Right ventricle myocardium superior (tissue), 1 donor: ENCODE measurements at places on chromosomes 2 and 18.

- DNase-seq, result no peak
Measured at GRCh38 chr2:75571730-75572430, 11.1 kb upstream of the EVA1A start.

DNA sequence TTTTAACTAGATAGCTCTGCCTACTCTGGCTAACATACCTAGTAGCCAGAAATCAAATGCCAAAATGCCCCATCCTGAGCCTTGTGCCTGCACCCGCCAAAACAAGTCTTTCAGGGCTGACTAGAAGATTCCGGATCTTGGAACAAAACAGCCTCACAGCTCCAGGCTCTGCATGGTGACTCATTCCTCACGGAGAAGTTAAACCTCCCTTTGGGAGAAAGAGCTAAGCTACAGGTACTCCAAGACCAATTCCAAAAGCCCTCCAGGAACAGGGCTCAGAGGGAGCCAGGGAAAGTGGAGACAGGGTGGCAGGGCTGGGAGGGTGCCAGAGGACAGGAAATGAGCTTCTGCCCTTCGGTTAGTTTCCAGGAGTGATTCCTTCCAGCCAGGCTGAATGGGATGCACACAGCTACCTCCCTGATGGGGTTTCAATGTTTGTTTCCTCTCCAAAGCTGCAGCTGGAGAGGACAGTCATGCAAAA is 295.6 kb downstream of the TNS1 start:
- no peak for DNase-seq

- no peak for DNase-seq
Measured at GRCh38 chr2:75100011-75100800, 99.1 kb downstream of the TACR1 start.

GRCh38 chr18:3283908-3284307 is 22.0 kb downstream of the MYL12B start:
- DNase-seq, result no peak

- DNase-seq, result peak; percentile 44
Measured at GRCh38 chr2:154425994-154426393, 272.5 kb upstream of the KCNJ3 start.

DNA sequence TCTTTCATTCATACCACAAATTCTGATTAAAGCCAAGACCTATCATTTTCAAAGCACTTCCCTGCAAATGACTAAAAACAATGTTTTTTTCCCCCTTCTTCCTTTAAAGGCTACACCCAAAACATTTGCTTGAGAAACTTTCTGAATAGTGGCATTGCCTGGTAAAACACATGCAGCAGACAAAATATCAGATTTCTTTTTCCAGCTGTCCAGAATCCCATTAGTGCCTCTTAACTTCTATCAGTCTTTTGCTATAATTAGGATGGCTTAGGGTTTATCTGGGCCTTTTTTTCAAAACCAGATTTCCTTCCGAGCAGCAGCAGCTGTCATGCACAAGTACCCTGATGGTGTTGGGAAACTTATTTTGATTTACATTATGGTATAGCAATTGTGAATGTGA is 50.6 kb downstream of the ALPK2 start:
- no peak for DNase-seq

DNA sequence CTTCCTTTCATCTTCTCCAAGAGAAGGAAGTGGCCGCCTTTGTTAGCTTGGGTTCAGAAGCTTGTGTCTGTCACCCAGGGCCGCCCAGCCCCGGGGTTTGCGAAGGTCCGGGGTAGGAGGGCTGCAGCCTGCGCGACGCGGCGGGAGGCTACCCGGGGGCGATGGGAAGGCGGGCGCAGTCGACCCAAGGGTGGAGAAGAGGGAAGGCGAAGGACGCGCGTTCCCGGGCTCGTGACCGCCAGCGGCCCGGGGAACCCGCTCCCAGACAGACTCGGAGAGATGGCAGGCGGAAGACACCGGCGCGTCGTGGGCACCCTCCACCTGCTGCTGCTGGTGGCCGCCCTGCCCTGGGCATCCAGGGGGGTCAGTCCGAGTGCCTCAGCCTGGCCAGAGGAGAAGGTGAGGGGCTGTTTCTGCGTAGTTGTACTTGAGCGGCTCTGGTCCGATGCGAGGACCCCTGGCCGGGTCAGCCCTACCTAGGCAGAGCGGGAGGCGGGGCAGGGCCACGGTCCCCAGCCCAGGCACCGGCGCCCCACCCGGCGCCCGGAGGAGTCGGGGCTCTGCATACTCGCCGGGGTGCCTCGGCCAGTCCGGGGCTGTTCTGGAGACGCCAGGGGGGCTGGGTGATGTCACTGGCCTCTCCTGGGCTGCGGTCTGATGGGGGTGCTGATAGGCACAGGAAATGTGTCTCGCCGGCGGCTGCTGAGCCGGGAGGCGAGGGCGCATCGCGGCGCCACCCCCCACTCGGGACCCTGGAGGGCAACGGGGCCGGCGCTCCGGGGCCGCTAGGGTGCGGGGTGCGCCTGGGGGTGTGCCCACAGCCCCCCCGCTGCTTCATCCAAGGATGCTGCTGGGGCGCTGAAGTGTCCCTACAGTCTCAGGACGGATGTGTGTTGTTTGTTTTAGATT is at the start of gene QPCT:
QPCT (plus strand) TSS at position 178 of the 909 bp plus-strand sequence; CDS start at position 280, 102 bp downstream.
- peak; percentile 72 for DNase-seq

GRCh38 chr2:62808554-62808953 is 103.0 kb downstream of the EHBP1 start:
- DNase-seq, result no peak

DNA sequence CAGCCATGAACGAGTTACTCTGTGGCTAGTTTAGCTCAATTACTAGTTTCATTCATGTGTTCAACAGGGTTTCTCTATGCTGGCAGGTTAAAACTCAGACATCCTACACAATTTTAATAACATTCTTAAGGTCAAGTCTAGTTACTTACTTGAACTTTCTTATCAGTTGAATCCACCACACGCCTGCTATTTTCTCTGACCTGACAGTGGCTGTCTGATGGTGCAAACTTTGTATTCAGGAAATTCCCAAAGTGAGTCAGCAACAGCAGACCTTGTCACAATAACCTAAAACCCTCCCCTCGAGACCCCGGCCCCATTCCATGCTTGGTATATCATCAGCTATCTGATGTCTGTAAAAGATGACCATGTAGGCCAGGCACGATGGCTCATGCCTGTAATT is 20.8 kb upstream of the CIDEA start:
- DNase-seq, result no peak

DNA sequence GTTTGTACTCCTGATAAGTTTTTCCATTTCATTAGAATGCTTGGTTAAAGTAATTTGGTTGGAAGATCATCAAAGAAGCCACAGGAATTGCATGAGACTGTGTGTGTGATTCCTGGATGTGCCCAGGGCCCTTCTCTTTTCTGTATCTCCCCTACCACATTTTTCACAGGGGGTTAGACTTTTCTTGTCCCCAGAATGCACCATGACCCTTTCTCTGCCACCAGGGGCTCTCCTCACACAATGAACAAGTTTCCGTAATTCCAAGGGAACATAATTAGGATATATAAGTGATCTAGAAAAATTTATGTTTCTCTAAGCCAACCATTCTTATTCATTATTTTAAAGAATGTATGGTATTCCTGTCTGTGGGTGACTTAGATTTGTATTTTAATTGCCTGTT is 291.8 kb downstream of the NEDD4L start:
- no peak for DNase-seq

DNA sequence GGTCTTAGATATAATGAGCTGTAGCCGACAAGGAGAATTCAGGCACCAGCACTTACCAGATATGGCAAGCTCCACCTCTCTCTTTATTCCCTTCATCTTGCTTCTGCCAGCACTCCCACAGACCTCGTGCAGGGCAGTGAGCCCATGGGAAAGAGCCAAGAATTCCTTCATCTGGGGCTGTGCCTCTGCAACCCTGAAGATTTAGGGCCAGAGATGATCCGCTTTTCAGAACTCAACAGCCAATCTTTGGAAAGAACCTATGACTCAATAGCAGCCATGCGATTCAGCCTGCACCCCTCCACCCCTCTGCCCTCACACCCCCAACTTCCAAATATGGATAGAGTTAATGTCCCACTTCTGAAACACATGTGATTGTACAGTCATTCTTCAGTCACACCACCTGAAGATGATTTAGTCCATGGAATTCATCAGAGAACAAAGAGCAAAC is 533.7 kb upstream of the TNP1 start:
- DNase-seq, result peak; percentile 75

- no peak for DNase-seq
Measured at GRCh38 chr18:59057969-59058368, 81.7 kb upstream of the SEC11C start.
